ENCODE measurements at places on chromosomes 11 and 22.

GRCh38 chr11:47378010-47378835 lies at the start of gene SPI1:
TSS of gene SPI1 (minus strand) at chr11:47378547. CDS start at chr11:47378353, 194 bp downstream.
- DNase-seq = no peak

DNA sequence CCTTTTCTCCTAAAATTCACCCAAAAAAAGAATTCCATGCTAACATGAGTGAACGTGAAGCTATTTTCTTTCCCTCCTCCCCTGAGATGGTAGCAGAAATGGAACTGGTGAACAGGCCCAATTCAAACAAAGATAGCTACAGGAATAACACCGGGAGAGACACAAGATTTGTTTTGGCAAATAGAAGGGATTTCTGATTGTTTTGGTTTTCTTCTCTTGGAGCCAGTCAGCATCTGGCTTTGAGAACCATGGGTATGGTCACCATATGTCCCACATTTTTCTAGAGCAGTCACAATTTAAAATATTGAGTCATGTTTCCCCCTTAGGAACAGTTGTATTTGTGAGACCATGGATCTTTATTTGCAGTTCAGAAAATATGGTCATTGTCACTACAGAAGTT lies 214.1 kb downstream of the FAM76B start:
- DNase-seq = no peak

- DNase-seq = no peak
Measured at GRCh38 chr22:35944458-35944857, 84.2 kb downstream of the RBFOX2 start.

- DNase-seq = no peak
Measured at GRCh38 chr11:34960277-34960676, 43.9 kb downstream of the PDHX start.

DNA sequence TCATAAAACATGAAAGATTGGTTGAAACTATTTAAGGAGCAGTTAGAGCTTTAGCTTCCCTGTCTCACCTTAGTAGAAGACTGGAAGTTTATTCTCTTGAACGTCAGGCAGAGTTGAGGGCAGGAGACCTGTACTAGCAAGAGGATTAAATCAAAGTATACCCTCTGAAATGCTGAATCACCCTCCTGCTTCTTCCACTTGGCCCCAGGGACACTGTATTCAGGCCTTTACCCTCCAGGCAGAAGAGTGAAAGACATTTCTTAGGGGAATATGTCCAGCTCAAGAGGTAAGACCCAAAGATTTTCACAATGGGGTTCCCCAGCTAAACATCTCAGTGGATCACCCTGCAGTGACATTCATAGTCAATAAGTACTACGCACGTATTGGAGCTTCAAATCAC lies 11.9 kb downstream of the APOA4 start:
- no peak for DNase-seq

- no peak for DNase-seq
Measured at GRCh38 chr22:24144056-24144777, 37.1 kb upstream of the SUSD2 start.

DNA sequence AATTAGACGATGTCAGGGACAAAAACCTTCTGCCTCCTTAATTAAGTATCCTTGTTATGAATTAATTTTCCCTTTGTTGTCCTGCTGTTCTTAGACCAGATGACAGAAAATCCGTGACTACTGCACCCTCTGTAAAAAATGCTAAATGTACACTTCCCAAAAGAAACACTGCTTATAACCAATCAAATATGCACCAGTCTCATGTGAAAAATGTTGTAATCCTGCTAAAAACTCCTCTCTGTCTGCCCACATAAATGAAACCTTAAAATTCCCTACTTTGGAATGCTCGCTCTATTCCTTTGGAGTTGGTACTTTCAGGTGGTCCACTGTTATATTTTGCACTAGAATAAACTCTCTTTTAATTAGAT lies 366.8 kb upstream of the CCDC179 start:
- DNase-seq = no peak

DNA sequence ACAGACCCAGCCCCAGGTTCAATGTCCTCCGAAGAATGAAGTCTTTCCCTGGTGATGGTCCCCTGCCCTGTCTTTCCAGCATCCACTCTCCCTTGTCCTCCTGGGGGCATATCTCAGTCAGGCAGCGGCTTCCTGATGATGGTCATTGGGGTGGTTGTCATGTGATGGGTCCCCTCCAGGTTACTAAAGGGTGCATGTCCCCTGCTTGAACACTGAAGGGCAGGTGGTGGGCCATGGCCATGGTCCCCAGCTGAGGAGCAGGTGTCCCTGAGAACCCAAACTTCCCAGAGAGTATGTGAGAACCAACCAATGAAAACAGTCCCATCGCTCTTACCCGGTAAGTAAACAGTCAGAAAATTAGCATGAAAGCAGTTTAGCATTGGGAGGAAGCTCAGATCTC lies 14.1 kb downstream of the APOL1 start:
- no peak for DNase-seq

DNA sequence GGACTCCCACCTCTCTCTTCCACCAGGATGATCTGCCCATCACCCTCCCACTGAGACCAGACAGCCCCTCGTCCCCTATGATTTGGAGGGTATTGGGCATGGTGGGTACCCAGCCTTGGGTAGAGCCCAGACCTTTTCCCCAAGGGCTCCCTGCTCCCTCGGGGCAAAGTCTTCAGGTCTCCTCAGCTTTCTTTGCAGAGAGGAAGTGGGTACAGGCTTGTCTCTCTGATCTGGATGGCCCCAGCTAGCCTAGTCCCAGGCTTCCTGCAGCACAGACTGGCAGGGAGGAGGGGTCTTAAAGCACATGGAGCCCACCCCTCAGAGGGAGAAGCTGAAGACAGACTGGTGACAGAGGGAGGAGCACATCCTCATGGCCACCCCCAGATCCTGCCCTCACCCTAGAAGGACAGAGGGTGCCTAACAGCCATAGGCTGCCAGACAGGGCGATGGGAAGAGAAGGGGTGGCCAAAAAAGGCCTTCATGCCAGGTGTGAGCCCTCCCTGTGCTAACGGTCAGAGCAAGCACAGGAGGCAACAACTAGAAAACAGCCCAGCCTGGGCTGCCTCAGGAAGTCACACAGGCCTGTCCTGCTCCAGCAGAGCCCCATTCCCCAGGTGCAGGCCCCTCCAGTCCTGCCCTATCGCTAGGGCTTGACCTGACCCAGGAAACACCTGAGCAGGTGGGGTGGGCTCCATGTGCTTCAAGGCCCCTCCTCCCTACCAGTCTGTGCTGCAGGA lies 30.4 kb downstream of the SLC22A12 start:
- DNase-seq = no peak

- no peak for DNase-seq
Measured at GRCh38 chr11:67043572-67044349, 12.9 kb upstream of the RHOD start.

DNA sequence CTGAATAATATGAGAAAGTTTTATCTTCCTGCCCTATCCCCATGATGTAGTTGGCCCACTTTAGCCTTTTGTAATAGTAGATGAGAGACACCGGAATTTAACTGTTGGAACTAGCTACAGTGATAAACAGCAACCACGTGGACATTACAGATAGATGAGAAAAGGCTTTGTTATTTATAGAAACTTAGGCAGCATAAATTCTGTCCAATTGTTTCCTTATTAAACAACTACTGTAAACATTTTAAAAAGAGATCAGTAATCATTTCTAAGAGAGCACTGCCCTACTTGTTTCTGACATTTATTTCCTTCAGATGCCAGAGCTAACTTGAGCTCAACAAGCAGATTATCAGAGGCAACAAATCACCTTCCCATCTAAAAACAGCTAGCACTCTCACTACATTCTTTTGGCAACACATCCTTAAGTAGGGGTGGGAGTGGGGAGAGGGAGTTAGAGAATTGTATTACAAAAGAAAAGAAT lies 63.1 kb downstream of the SOX6 start:
- DNase-seq = no peak

GRCh38 chr11:9516113-9516512 lies 55.3 kb downstream of the ZNF143 start:
- no peak for DNase-seq

DNA sequence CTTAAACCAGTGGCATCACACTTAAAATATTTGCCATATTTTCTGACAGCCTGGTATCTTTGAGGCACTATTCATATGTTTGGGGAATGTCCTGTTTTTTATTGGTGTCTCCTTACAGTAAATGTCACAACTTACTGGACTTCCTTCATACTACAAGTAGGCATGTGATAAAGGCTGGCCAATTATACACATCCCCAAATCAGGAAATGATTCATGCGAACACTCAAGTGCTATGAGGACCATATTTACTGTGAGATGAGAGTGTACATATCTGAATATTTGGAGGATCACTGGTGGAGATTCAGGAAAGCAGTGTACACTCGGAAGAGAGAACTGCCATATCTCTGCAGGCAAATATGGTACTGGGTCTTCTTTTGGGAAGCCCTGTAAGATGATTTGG lies 913.8 kb upstream of the CHORDC1 start:
- DNase-seq = no peak

DNA sequence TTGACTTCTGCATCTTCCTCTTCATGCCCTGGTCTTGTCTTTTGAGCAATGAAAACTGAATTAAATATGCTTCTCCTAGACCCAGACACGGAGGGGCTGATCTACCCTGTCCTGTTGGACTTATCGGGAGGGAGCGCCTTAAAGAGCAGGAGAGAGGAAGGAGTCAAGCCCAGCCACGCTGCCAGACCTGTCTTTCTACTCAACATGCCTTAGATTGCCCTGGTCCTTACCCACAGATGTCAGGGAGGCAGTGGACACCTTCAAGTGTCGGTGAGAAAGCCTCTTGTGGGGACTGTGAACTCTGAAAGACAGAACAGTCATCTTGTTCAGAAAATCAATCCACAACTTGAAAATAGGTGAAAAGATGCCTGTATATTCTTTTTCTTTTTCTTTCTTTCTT lies 61.8 kb downstream of the IRAG1 start:
- DNase-seq = no peak

DNA sequence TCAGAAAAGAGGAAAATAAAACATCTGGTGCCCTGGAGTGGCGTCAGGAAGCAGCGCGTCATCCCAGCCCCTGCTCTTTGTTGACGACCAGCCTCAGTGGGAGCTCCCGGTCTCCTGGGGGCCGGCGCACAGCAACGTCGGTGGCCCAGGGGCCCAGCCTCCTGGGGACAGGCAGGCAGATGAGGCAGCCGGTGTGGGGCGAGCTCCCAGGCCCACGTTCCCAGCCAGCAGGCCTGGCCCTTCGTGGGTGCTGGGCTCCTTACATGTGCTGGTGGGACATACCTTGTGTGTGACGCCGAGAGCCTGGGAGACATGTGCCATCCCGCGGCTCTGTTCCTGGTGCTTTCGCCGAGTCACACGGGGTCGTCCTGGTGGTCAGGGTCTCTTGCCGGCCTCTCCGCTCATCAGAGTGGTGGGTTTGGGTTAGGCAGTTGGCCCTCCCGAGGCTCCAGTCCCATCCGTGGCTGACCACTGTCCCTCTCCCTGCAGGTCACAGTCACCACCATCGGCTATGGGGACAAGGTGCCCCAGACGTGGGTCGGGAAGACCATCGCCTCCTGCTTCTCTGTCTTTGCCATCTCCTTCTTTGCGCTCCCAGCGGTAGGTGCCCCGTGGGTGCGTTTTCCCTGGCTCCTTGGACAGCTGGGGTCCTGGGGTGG lies 116.7 kb downstream of the KCNQ1OT1 start:
- DNase-seq = no peak

GRCh38 chr22:29146091-29146560 lies 59.6 kb upstream of the EMID1 start:
- DNase-seq = no peak

DNA sequence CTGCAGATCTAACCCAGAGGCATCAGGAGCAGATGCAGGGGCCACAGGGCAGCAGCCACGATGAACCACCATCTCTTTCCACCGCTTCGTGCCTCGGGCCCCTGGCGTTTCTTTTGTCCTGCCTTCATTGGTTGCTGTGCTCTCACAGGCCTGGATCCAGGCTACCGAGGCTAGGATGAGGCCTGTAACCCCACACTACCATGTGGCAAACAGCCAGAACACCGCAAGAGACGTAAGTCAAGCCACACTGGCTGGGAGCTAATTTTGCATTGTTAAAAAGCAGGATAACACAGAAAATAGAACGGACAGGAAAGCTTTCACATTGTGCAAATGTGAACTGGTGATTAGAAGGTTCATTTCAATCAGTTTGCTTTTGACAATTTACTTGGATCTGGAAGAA lies 15.7 kb upstream of the ARFGAP3 start:
- no peak for DNase-seq

DNA sequence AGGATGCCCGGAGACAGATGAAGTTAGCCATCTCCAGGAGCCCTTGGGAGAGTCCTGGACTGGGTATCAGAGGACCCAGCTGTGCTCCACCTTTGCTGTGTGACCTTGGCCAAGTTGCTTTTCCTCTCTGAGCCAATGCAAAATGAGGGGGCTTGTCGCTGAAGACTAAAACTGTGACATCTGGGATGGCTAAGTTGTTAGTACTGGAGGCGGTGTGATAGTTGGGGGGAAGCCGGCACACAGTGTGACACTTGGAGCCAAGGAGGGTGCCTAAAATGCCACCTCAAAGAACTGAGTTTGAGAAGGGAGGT lies 481 bp downstream of the INPP5J start:
- DNase-seq = no peak

- peak; percentile 66 for DNase-seq
Measured at GRCh38 chr22:22948651-22949571, 61.3 kb downstream of the IGLL5 start.

DNA sequence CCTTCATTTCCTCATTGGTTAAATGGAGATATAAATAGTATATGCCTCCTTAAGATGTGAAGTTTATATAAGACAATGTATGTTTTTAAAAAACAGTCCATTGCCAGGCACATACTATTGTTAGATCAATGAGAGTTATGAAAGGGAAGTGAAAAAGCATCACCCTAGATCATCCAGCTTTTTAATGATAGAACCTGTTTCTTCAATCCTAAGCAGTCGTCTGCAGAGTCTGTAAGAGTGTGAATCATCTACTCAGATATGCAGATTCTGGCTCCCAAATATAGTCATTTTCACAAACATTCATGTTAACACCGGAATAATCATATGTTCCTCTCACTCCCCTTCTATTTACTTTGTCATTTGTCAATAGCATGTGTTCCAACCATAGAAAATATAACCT lies 65.3 kb upstream of the SLN start:
- DNase-seq = no peak

- no peak for DNase-seq
Measured at GRCh38 chr11:86591631-86592030, 80.8 kb downstream of the ME3 start.

- DNase-seq = no peak
Measured at GRCh38 chr11:19714387-19715363, 2.0 kb downstream of the NAV2 start.

DNA sequence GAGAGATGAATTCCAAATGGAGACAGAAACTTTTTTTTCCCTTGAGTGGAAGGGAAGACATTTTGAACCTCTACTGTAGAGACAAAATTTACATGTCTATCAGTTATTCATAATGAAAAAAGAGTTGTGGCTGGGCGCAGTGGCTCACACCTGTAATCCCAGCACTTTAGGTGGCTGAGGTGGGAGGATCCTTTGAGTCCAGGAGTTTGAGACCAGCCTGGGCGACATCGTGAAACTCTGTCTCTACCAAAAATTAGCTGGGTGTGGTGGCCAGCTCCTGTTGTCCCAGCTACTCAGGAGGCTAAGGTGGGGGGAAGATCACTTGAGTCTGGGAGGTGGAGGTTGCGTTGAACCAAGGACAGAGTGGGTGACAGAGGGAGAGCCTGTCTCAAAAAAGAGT lies 4.1 kb downstream of the EED start:
- no peak for DNase-seq

GRCh38 chr11:68262544-68262827 lies 9.3 kb downstream of the C11orf24 start:
- DNase-seq = no peak

GRCh38 chr11:5303626-5304025 lies 1.9 kb upstream of the OR51B4 start:
- no peak for DNase-seq
